T-cell (primary cell): ENCODE measurements at places on chromosomes 3 and 15.

- no peak for DNase-seq
- peaks cover 29% of the 10 kb centered on the region for H3K4me1 ChIP-seq
- no peaks in the 10 kb centered on the region for H3K27me3 ChIP-seq
- H3K27ac ChIP-seq, result no peak overlapping the region
- no peak overlapping the region for H3K4me3 ChIP-seq
Measured at GRCh38 chr15:89998141-89998661, 2.9 kb upstream of the ZNF710 start.

GRCh38 chr3:117916839-117917238, 1117.8 kb downstream of the IGSF11 start:
- DNase-seq, result no peak
- H3K4me3 ChIP-seq, result no peak overlapping the region
- H3K4me1 ChIP-seq, result no peaks in the 10 kb centered on the region
- no peaks in the 10 kb centered on the region for H3K27me3 ChIP-seq

DNA sequence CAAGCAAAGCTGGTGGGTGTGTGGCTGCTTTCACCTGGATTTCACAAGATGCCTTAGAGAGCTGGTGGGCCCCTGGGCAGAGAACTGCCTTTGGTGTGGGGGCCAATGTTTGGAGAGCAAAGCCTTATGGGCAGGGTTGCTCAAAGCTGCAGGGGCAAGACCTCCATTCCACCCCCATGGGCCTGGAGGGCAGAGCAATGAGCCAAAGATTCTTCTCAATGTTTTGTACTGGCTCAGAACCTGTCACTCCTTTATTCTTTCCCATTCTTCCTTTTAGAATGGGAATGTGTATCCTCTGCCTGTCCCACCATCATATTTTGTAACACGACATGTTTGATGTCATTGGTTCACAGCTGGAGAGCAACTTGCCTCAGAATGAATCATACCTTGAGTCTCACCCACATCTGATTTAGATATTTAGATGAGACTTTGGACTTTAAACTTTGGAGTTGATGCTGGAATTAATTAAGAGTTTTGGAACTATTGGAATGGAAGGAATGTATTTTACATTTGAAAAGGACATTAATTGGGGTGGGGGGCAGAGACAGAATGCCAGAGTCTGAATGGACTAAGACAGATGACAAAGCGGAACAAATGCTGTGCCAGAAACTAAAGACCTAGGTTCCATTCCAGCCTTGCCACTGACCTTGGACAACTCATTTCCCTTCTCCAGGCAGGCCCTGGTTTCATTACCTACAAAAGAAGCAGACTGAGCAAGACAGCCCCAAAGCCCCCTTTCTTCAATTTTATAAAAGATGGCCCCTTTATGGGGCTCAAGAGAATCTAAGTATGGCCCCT, 72.9 kb downstream of the DAPK2 start:
- no peak for DNase-seq
- H3K27me3 ChIP-seq, result no peaks in the 10 kb centered on the region
- H3K36me3 ChIP-seq, result no peaks in the 10 kb centered on the region
- H3K27ac ChIP-seq, result no peak overlapping the region

GRCh38 chr3:123335007-123335670, 113.8 kb downstream of the ADCY5 start:
- no peaks in the 10 kb centered on the region for H3K36me3 ChIP-seq
- H3K27me3 ChIP-seq, result no peaks in the 10 kb centered on the region
- H3K4me3 ChIP-seq, result no peak overlapping the region
- H3K4me1 ChIP-seq, result peaks cover 8% of the 10 kb centered on the region
- no peak for DNase-seq

- no peaks in the 10 kb centered on the region for H3K36me3 ChIP-seq
- peaks cover 6% of the 10 kb centered on the region for H3K4me1 ChIP-seq
- no peak for DNase-seq
- no peaks in the 10 kb centered on the region for H3K27me3 ChIP-seq
- H3K4me3 ChIP-seq, result no peak overlapping the region
Measured at GRCh38 chr3:67000009-67000408, 1.9 kb downstream of the KBTBD8 start.
